ENCODE measurements at places on chromosomes 1 and 21.

- no peak for DNase-seq
Observed at GRCh38 chr1:210828996-210829596, 304.9 kb downstream of the KCNH1 start.

DNA sequence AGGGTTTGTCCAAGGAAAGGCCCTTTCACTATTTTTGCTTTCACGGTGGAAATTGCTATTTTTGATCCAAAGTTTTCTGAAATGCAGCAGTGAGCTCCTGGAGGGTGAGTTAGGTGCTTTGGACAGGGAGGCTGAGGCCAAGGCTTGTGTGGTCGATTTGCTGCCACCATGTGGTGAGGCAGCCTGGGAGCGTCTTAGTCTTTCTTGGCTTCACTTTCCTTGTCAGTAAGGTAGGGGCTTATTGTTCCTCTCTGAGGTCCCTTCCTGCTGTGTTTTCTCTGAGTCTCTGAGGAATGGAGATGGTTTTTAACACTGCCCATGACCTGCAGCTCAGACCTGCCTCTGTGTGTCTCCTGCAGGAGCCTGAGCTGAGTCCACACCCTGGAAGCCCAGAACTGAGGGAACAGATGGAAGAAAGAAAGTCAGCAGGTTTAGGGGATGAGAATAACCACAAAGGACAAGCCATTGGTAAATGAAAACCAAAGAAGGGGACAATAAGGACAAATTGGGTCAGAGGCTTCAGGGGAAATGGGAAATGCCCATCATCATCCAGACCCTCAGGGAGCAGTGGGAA lies 20.1 kb upstream of the S100A10 start:
- no peak for DNase-seq

DNA sequence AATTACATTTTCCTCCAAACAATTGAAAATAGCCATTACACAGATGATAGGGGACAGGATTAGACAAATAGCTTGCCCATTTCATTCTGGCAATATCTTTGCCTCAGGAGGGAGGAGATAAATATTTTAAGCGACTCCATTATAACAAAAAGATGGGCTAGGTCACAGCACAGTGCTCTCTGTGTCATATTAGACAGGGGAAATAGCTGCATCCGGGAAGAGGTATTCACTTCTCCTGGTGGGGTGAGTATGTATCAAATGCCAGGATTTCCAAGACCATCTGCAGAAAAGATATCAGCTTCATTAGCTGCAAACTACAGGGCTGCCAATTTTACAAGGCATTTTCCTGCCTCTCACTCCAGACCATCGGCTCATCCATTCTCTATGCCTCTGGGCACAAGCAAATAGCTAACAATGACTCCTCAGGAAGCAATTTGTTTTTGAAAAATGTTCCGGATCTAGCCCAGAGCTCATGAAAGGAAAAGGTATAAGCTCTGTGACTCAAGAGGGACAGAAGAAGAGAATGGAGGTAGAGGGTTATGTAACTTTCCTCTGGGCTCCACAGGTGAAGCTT lies 41.9 kb upstream of the ANGPTL7 start:
- no peak for DNase-seq

DNA sequence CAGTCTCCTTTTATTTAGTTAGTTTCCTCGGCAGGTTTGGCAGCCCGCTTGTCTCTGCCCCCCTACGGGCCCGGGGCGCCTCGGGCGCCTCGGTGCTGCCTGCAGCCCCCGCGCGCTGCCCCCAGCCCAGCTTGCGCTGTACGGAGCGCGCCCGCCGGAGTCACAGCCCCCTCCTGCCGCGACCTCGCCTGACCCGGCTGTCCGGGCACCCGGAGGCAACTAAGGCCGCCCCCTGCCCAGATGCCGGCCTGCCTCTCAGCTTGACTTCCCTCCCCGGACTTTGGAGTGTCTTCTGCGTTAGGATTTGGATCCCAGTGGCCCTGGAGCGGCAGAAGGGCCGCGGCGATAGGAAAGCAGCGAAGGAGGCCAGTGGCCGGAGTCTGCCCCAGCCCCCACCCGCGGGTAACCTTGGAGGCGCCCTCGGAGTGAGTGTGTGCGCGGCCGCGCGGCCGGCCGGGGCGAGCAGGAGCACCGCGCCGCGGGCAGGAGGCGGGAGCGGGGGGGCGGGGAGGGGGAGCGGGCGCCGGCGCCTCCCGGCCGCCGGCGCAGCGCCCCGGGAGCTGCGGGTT lies 7.6 kb downstream of the CDKN2C start:
- DNase-seq: peak; percentile 31

DNA sequence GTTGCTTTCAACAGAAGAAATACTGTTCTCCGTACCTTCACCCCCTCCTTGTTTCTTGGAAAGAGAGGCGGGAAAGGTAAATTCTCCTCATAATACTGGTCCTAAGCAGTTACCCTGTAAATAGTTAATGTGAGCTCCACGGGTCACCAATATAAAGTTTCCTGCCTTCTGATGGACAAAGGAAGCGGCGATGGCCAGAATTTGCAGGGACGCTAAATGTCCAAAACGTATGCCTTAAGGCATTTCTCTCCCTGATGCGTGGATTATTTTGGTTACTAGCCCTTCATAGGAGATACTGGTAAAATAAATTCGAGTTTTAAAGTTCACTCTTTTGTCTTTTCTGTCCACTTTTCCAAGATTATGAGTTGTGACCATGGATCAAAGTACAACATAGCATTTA lies 898 bp upstream of the PTGS2 start:
- DNase-seq: no peak

DNA sequence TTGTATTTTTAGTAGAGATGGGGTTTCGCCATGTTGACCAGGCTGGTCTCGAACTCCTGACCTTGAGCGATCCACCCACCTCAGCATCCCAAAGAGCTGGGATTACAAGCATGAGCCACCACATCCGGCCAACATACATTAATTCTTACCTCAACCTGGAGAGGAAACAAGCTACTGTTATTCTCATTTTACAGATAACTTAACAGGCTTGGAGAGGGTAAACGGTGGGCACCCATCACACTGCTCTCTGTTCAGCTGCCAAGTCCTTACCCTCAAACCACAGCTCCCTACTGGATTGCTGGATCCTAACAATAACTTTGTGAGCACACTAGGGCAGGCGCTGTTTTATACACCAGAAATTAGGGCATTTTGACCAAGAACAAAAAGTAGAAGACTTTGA lies 93.6 kb upstream of the BARHL2 start:
- no peak for DNase-seq

DNA sequence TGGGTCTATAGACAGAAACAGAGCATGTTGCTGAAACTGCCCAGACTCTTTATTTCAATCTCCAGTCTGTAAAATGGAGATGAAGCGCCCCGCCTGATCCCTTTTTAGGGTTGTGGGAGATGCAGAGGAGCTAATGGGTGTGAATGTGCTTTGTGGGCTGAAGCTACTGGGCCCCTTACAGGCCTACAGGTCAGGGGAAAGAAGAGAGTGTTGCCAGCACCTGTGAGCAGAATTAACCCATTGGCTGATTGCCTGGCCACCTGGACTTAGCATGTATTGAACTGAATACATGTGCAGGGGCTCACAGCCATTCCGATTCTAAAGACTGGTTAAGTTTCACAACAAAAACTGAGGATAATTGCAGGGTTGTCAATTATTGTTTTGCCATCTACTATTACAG lies 13.9 kb upstream of the ATF3 start:
- DNase-seq: no peak

- no peak for DNase-seq
Observed at GRCh38 chr21:32140604-32141317, 138.1 kb downstream of the MIS18A start.

DNA sequence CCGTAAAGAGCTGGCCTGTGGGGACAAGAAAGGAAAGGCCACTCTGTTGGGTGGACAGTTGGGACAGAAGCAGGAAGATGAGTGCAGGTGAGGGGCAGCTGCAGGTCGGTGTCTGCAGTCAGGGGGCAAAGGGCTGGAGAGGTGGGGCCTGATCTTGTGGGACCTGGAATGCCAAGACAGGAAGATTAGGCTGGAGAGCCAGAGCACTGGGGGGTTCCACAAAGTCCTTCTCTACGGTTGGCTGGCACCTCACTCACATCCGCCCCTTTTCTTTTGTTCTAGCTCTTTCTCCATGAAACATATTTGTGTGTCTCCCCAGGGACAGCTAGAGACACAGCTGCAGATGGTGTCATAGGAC lies 404.1 kb downstream of the PTPRU start:
- DNase-seq: no peak

DNA sequence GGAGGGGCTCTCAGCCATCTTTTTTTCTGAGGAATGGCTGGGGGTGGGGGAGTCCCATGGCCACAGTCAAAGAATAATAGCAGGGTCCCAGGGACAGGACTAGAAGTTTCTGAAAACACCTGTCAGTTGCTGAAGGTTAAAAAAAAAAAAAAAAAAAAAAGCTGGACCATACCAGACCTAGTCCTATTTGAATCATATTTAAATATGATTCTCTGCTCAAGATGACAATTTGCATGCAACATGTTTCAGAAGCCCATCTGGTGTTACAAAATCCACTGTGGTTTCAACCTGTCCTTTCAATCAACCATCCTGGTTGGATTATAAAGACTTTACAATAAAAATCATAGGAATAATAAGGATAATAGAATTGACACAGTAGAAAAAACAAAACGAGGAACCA lies 153.7 kb downstream of the TENT5C start:
- peak; percentile 1 for DNase-seq

DNA sequence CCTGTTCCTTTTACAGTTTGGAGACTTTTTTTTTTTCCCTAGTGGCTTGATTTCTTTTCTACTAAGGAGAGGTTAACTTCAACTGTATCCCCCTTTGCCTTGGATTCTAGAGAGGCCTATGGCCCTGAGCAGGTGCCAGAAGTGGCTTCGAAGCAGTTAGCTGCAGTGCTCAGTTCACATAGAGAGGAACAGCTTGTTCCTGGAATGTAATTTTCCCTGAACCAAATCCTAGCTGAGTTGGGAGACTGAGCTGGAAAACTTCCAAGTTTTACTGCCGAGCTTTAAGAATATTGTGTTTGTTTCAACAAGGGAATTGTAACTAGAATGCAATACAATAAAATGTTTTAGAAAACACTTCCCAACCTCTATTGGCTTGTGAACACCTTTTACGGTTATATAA lies 17.5 kb downstream of the RD3 start:
- peak; percentile 51 for DNase-seq

DNA sequence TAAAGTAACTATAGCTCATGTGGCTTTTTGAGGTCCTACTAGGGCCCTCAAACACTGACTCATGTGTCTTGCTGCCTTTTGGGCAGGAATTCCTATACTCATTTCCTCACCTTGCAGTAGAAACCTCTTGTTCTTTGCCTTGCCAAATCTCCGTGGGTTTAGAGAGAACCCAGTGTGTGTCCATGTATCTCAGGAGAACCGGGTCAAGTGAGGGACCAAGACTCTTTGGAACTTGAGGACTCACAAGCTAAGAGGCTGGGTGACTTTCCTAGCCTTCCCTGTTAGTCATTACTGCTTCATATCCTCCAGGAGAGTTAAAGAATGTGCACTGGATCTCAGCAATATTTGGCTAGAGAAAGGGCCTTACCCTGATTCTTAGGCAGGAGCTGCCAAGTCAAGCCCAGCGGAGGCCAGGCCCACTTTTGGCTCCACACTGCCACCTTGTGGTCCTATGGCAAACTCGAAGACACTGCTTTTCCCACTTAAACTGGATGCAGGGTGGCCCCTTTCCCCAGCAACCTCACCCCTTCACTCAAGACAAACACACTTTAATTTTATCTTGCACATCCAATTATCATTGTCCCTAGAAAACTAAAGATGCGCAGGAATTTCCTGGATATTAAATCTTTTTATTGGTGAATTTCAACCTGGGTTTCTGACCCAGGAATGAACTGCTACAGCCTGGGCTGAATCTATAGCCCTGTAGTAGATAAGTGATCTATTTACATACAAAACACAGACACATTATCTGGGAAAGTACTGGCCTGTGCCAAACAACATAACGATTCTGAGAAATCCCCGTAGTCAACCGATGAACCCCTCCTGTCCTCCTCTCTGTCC lies 10.6 kb downstream of the AVPR1B start:
- peak; percentile 54 for DNase-seq

DNA sequence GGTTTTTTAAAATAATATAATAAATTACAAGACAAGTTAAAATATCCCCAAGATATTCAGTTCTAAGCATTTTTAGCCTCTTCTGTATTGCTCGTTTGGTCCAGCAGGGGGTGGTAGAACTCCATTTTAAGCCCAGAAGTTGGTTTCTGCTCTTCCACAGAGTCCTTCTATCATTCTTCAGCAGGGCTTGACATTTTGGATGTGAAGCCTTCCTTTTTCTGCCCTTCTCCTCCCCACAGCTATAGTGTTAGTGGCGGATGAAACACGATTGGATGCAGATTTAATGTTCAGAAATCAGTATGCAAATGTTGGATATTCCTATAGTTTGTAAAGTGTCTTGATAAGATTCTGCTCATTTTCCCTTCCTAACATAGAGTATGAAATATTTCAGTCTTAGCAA lies 1.4 kb downstream of the NCAM2 start:
- peak; percentile 65 for DNase-seq

GRCh38 chr1:7719468-7720094 lies 51.5 kb upstream of the VAMP3 start:
- DNase-seq: no peak

DNA sequence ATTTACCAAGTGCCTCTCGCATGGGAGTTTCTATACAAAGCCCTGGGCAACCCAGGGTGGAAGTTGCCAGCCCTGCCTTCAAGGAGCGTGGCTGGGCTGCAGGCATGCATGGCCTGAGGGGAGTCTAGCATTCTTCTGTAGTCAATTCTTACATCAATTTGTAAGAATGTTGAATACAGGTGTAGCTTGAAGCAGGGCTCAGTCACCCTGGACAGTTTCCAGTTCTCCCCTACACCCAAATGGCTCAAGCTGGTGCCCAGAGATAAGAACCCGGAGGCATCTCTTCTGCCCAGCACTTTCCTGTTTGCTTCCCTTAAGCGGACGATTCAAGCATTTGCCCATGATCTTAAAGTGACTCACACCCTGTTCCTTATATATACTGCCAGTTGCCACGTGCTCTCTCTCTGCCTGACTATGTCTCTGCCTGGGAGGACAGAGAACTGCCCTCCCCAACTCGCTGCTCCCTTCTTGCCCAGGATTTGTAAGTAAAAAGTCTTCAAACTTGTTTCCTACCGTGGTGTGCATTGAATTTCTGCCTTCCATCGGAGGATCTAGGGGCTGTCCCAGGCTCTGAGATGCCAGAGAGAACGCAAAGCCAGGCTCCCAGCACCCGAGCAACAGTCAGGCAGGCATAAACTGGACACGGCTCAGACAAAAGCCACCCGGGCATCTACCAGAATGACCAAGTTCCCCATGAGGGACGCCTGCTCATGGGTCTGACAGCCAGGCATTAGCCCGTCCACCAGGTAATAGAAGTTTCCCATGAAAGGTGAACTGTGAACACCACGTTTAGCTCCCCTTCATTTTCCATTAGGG lies 50.9 kb upstream of the AJAP1 start:
- no peak for DNase-seq

DNA sequence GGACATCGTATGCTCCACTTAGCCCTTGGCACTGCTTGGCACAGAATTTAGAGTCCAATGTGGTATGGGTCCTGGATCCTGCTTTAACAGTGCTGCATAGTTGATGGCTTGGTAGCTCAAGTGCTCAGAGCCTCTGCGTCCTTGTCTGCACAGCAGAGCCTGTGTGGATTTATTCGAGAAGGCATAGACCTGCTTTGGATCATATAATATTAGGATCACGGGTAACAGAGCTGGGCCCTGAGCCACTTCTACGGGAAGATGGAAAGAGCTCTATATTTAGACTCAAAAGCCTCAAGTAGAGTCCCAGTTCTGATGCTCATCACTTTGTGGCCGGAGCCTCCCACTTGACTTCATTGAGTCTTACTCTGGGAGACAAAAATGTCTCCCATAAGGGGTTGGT lies 164.4 kb upstream of the EDN2 start:
- no peak for DNase-seq
